ENCODE measurements at places on chromosomes 5 and 9.

DNA sequence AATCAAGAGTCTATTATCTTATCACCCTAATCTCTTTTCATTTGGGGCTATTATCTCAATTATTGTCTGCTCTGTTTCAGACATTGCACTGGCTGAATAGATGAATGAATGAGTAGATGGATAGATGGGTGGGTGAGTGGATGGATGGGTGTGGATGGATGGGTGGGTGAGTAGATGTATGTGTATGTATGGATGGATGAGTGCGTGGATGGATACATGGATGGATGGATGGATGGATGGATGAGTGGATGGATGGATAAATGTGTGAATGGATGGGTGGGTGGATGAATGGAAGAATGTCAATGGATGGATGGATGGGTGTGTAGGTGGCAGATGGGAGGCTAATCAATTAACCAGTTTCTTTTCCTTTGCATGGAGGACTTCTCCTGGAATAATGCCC is 301.7 kb downstream of the NSG2 start:
- no peak for DNase-seq

DNA sequence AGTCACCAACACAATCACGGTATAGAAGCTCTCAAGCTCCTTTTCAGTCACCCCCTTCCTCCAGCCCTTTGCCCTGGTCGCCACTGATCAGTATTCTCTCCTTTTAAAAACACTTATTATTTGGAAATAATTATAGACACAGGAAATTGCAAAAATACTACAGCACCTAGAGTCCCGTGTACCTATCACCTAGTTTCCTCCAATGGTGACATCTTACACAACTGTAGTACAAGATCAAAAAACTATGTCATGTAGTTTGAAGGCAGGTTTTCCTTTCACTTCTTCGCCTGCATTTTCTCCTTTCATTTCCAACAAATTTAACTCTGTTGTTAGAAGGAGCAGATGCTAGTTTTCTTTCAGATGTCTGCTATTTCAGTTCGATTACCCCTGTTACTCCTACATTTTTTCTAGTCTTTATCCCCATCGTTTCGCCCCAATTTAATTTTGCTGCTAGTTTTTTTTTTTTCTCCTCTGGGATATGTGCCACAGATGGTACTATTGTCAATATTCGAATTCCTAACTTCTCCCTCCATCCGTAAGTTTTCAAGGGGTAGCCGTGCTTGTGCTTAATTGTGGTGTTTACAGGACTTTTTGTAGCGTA is 612 bp upstream of the ATG10 start:
- DNase-seq, result peak; percentile 61

- DNase-seq, result no peak
Measured at GRCh38 chr5:142758062-142758795, 11.9 kb upstream of the ARHGAP26 start.

DNA sequence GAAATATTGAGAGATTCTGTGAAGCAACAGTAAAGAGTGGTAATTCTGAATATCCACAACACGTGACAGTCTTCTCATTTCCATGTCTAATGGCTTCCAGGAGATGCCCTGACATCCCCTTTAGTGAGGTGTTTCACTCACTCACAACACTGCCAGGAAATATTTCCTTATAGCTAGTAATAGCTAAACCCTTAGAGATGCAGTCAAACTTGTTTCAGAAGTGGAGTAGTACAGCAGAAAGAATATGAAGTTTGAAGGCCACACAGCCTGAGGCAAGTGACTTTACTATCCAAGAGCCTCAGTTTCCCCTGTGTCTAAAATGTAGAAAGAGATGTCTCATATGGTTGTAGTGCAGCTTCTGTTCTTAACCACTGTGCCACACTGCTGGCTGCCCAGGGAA is 139.2 kb downstream of the CDK5RAP2 start:
- no peak for DNase-seq

DNA sequence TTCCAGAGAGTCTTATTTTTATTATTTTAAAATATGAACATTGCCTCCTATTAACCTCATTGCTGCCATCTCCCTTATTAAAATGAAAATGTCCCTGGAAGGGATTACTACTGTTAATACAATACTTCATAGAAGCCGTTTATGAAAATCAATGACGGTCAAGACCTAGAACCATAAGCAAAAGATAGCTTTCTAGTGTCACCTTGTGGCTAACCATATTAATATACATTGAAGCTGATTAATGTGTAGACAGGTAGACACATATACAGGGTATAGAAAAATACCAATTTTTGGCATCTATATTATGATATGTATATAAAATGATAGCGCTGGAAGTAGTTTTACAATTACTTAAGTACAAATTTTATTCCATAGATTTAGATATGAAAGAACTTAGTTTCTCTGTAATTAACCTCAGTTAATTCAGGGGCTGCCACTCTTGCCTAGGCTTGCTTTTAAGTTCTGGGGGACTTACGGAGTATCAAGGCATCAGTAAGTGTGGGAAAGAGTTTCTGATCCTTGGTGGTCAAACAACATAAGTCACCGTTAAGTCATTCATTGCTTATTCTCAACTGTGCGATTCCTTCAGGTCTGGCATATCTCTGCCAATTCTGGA is 2.5 kb upstream of the YTHDC2 start:
- DNase-seq, result peak; percentile 77

GRCh38 chr5:123790226-123790625 is 278.2 kb downstream of the CSNK1G3 start:
- no peak for DNase-seq

Data from fibroblast of lung (primary cell).